Activated CD4-positive, alpha-beta T cell treated with anti-CD3 and anti-CD28 coated beads for 36 hours (primary cell): ENCODE measurements at places on chromosomes 13 and 19.

DNA sequence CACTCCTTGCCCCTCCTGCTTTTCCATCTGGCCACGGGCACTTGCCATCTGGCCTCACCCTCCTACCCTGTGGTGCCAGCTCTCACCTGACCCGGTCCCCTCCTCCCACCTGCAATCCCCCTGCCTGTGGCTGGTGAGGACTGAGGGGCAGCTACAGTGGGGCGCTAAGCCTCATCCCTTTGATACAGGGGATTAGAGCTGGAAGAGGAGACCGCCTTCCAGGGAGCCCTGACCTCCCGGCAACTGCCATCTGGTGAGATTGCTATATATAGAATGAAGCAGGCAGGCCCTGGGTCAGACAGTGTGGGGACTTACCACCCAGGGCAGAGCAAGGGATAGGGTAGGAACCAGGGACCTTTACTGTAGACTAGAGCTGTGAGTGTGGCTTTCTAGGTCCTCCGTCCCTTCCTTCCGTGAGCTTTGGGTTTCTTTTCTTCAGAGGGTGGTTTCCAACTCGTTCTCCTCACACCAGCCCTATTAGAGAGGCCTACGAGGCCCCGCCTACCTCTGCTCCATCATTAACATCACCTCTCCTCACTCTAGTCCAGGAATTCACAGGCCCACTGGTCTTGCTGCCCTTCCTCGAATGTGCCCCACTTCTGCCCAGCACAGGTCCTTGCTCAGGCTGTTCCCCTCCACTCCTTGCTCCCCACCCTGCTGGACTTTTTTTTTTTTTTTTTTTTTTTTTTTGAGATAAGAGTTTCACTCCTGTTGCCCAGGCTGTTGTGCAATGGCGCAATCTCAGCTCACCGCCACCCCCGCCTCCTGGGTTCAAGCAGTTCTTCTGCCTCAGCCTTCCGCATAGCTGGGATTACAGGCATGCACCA is 7.7 kb downstream of the KASH5 start:
- no peaks in the 10 kb centered on the region for H3K36me3 ChIP-seq
- H3K27ac ChIP-seq: no peak overlapping the region
- H3K27me3 ChIP-seq: no peaks in the 10 kb centered on the region
- H3K4me3 ChIP-seq: no peak overlapping the region
- H3K4me1 ChIP-seq: peaks cover 21% of the 10 kb centered on the region

DNA sequence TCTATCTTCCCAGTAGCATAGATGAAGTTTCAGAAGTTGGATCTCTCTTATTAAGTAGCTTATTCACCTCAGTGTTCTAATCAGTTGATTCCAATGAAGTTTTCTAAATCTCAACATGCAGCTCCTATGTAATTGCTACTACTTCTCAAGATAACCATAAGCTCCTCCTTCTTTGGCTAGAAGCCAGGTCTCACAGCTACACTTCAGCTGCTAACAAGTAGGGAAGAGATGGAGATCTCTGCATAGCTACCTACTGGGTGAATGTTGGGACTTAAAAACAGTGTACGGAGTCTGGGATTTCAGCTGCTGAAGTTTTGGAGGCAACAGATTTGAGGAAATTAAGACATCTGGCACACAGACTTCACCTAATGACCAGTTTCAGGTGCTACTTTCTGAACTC is 661.0 kb downstream of the SLITRK1 start:
- no peak overlapping the region for H3K4me3 ChIP-seq
- no peak for DNase-seq
- no peak overlapping the region for H3K27ac ChIP-seq

DNA sequence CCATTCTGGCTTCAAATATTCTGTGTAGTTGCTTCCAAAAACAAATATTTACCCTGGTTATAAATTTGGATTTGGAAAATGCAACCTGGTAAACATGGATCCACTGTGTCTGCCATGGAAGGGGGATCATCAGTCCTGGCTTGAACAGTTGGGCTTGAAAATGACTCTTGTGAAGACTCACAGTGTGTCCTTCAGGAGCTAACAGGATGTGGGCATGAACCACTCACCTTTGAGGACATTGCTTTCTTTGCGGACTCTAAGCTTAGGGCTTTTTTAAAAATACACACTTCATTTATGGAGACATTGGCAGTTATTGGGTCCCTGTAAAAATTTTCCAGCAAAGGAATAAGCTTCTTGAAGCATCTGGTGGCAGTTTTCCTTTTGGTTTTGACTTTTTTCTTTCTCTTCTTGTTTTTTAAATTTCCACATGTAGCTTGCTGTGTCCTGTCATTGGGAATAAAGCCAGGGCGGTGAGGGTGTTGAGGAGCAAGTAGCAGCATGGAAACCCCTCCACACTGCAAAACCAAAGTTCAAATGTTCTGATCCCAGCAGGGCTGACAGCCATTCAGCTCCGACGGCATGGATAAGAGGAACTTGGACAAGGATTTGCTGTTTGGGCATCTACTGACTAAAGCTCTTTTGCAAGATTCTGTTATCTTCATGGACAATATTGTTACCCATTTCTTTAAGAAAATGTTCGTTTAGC is 39.5 kb upstream of the SERP2 start:
- H3K27ac ChIP-seq: no peak overlapping the region
- H3K4me3 ChIP-seq: no peak overlapping the region
- peaks cover 1% of the 10 kb centered on the region for H3K27me3 ChIP-seq
- no peaks in the 10 kb centered on the region for H3K36me3 ChIP-seq
- peaks cover 8% of the 10 kb centered on the region for H3K4me1 ChIP-seq

- no peaks in the 10 kb centered on the region for H3K4me1 ChIP-seq
- H3K36me3 ChIP-seq: no peaks in the 10 kb centered on the region
- H3K27ac ChIP-seq: no peak overlapping the region
- no peaks in the 10 kb centered on the region for H3K27me3 ChIP-seq
These were observed 32.3 kb downstream of the CEBPG start for GRCh38 chr19:33405553-33406461.

GRCh38 chr19:12997967-12998940 is 3.0 kb downstream of the NFIX start:
- H3K27ac ChIP-seq: no peak overlapping the region
- DNase-seq: no peak
- peaks cover 5% of the 10 kb centered on the region for H3K27me3 ChIP-seq
- no peaks in the 10 kb centered on the region for H3K36me3 ChIP-seq

DNA sequence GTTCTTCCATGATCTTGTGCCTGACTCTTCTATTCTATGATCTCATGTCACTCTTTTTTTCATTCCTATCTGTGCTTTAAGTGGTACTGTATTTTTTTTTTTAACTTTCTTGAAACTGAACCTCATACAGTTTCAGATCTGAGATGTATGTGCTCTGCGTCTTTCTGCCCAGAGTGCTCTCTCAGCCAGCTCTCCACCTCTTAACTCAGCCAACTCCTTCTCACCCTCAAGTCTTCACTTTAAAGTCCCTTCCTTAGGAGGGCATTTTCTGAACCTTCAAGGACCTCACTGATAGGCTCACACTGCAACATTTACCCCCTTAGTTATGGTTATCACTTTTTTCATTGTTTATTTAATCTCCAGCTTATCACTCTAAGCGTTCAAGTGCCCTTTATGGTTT is 158.7 kb downstream of the IRS2 start:
- no peak for DNase-seq
- H3K27ac ChIP-seq: no peak overlapping the region
- H3K27me3 ChIP-seq: no peaks in the 10 kb centered on the region
- no peaks in the 10 kb centered on the region for H3K4me1 ChIP-seq

DNA sequence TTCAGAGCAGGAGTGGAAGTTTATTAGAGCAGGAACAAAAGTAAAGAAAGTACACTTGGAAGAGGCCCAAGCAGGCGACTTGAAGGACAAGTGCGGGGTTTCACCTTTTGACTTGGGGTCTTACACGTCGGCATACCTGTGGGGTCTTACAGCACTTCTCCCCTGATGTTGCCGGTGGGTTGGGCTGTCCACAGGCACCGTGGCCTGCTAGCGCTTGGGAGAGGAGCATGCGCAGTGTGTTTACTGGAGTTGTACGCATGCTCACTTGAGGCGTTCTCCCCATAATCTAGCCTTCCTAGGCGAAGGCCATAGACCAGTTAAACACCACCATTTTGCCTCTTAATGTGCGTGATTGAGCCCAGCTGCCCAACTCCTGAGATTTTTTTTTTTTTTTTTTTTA is 25.0 kb upstream of the PLEKHF1 start:
- H3K36me3 ChIP-seq: no peaks in the 10 kb centered on the region
- no peak overlapping the region for H3K27ac ChIP-seq
- no peaks in the 10 kb centered on the region for H3K27me3 ChIP-seq
- peaks cover 4% of the 10 kb centered on the region for H3K4me1 ChIP-seq
- DNase-seq: no peak

DNA sequence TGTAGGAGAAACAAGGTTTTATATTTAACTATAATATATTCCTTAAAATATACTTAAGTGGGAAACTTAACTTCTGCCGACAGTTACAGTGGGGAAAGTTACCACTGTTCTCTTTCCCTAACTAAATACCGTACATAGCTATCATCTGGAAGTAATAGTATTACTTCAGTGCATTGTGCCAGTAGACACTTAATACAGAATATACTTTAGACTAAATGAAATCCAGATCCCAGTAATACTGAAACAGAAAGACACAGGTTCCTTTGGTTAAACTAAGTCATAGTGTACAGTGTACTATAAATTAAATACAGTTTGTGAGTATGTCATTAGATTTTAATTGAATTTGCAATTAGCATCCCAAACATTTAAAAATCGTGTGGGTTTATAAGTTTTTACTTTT is 107.5 kb downstream of the PCCA start:
- no peak overlapping the region for H3K27ac ChIP-seq
- no peaks in the 10 kb centered on the region for H3K36me3 ChIP-seq
- no peak overlapping the region for H3K4me3 ChIP-seq
- no peaks in the 10 kb centered on the region for H3K4me1 ChIP-seq
- no peak for DNase-seq
